ENCODE measurements at places on chromosomes 5 and 9.

- DNase-seq = no peak
Observed at GRCh38 chr5:56088431-56088949, 93.7 kb upstream of the IL6ST start.

DNA sequence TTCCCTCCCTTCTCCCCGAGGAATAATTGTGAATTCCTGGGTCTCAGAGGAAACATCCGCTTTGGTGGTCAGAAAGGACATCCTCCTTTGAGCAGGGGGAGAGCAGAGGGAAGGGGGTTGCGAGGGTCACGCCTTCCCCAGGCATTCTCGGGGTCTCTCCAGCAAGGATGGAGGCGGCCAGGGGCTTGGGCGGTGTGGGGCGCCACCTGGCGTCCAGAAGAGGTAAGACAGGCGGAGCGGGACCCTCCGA, 129.1 kb downstream of the KCNIP1 start:
- peak; percentile 44 for DNase-seq

- no peak for DNase-seq
Observed at GRCh38 chr5:118552146-118552545, 436.2 kb downstream of the DTWD2 start.

DNA sequence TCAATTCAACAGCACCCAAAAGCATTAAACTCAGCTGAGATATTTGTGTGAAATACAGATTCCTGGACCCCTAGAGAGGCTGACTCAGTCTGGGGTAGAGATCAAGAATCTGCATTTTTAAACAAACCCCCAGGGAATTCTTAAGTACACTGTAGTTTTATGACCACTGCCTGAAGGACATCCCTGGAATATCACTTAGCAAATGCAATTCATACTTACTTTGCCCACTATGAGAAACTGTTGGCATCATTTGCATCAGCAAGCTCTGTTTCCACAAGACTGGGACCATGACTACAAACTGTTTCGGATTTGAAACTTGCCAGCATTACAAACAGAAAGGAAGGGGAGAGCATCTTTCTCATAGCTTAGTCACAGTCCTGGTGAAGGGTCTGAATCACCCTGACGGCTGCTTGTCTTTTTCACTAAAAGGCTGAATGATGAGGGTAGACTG, 63.7 kb downstream of the MLLT3 start:
- DNase-seq = no peak

DNA sequence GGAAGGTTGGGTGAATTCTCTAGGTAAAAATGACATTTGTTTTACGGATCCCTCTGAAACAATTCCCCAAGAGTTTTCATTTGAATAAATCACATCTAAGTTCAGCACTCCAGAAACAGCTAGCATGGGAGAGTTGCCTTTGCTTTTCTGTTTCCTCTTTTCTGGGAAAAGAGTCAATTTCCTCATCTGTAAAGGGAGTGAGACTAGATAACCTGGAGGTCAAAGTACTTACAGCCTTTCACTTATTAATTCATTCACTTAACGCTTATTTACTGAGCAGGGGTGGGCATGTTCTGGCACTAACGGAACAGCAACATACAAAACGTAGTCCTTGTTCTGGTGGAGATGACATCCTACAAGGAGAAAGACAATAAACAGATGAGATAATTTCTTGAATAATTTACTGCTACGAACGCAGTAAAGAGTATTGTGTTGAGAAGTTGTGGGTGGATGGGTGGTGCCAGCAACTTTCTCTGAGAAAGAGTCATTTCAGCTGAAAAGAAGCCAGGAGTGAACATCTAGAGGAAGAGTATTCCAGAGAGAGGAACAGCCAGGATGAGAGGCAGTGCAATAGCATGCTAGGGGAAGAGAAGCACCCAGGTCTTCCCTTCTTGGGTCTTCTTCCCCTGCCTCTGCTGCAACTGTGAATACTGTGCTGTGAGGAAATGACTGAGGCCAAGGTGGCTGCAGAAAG, 335.6 kb downstream of the ZSWIM6 start:
- no peak for DNase-seq

GRCh38 chr9:80125731-80126264, 554.0 kb downstream of the TLE4 start:
- DNase-seq = no peak

DNA sequence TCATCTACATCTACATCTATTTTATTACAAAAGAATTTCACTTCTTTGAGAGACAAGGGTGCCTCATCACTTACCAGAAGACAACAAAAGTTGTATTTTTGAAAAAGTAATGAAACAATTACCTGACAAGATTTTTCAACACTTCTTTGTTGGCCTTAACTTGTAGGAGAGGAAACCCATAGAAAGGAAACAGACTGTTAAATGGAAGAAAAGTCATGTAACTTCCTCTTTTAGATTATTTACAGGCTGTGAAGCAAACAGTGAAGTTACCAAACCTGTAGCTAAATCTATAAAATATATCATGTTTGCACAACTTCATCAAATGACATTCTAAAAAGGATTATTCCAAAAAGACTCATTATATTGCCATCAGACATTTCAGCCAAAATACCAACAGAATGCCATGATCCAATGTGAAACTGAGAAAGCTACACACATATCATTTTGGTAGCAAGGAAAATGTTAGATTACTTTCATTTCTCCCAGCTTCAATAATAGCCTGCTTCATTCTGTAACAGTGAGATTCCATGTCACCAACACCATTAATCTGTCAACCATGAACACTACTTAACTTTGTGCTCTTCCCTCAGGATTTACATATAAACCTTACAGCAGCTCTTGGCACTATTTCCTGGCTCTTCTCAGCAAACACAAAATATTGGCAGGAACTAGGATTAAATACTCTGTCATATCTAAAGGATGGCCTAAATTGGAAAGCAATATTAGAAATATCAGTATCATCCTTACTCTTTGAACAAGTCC, 122.5 kb downstream of the MCTP1 start:
- DNase-seq = no peak

- no peak for DNase-seq
Observed at GRCh38 chr9:27632254-27632653, 59.0 kb upstream of the C9orf72 start.

GRCh38 chr5:139486201-139486600, 3.6 kb upstream of the STING1 start:
- no peak for DNase-seq

DNA sequence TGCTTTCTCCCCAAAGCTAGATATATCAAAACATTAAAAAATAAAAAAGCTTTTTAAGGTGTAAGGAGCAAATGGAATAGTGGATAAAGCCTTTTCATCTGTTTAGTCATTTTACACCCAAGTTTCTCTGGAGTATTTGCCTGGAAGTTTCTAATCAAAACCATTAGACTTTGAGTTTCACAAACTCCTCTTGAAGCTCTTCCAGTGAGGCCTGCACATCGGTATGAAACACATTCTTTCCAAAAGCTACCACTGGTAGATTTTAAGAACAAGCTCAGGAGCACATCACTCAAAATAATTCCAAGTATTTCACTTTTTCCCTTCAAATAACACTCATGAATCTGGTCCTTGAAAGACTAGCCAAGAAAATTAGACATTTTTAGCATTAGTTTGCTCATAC, 5.7 kb downstream of the TRIM52 start:
- no peak for DNase-seq

GRCh38 chr9:129176701-129177442, 1.2 kb downstream of the IER5L start:
- peak; percentile 10 for DNase-seq

Measured in CD4-positive, alpha-beta T cell treated with Interleukin-17A for 1 hour (primary cell).